ENCODE measurements at places on chromosomes 12 and 14.

DNA sequence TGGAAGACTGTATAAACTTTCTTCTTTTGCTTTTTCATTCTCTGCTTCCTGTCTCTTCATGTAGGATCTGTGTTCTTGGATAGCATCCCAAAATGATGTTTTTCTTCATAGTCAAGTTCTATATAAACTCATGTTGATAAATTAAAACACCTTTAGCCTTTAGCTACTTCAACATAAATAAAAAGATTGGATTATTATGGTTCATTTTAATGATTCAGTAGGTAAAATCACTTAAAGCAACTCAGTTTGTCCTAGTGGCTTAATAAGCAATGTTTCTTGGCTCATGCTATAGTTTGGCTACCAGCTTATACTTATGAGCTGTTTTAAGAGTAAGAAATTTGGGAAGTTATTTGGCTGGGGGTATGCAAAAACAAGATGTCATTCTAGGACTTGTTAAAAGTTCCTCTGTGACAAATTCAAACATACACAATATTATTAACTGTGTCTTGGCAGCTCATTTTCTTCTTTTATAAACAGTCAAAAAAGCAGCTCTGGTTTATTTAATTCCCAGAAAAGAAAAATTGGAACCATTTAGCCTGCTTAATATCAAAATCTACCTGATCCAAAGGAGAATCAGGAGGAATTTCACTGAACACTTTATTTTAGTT, 111.4 kb downstream of the TMTC3 start:
- no peak for DNase-seq

- no peak for DNase-seq
Observed at GRCh38 chr12:69044887-69045286, 111.9 kb upstream of the CPM start.

GRCh38 chr12:110957652-110958051, 37.3 kb upstream of the MYL2 start:
- no peak for DNase-seq

GRCh38 chr12:4118017-4118510, 155.5 kb upstream of the CCND2 start:
- DNase-seq, result no peak

GRCh38 chr14:97773598-97773997, 976.4 kb downstream of the VRK1 start:
- DNase-seq, result no peak

GRCh38 chr14:69878251-69878650, 965 bp upstream of the SMOC1 start:
- DNase-seq, result no peak

- DNase-seq, result no peak
Observed at GRCh38 chr14:77598366-77599070, 17.9 kb downstream of the SPTLC2 start.

DNA sequence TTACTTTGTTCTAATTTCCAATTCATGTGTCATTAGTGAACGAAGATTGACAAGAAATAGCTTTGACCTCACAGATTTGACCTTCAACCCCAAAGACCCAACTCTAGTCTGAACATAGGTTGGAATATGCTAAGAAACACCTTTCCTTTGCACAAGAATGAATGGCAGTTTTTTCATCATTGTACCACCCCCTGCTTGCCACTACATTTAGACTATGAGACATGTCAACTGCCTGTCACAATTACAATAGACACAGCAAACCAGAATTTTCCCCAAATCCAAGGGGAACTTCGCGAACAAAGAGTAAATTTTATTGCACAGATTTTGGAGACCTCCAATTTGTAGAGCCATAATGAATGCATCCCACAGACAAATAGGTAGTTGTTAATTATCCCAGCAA, 535.4 kb downstream of the PRKD1 start:
- DNase-seq, result no peak

DNA sequence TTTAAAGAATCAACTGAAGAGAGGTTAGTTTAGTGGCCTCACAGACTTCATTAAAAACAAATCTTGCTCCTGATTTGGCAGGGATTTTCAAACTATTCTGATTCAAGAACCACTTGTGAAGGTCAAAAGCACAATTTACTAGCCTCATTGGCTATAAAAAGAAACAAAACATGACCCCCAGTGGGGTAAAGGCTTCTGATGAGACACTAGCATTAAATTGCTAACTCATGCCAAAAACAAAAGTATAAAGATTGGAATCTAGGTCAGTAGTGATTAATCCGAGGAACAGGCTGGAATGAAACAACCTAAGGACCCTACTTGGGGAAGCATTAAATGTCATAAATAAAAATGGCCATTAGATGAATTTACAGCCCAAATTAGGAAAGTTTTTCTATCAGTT, 312.3 kb downstream of the PAWR start:
- DNase-seq, result no peak

GRCh38 chr14:101349108-101349507, 212.2 kb upstream of the DIO3 start:
- no peak for DNase-seq

- peak; percentile 34 for DNase-seq
Observed at GRCh38 chr12:56593909-56594621, 36.1 kb downstream of the BAZ2A start.
